ENCODE measurements at places on chromosomes 4 and X.

DNA sequence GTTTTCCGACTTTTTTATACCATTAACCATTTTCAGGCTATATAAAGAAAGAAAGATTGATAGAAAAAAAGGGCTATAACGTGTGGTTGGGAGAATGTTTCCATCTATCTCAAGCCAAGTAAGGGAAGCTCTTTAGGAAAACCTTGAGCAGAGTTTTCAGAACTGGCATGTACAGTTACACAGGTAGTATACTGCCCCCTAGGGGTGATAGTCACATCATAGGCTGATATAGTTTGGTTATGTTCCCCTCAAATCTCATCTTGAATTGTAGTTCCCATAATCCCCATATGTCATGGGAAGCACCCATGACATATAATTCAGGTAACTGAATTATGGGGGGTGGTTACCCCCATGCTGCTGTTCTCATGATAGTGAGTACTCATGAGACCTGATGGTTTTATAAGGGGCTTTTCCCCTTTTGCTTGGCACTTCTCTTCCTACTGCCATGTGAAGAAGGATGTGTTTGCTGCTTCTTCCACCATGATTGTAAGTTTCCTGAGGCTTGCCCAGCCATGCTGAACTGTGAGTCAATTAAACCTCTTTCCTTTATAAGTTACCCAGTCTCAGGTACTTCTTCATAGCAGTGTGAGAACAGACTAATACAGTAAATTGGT, 186.8 kb downstream of the TMA16 start:
- DNase-seq = no peak

- no peak for DNase-seq
Observed at GRCh38 chrX:124117325-124117724, 155.8 kb downstream of the STAG2 start.

GRCh38 chrX:69618803-69619202, 2.9 kb downstream of the EDA start:
- DNase-seq = no peak

GRCh38 chr4:97238956-97239666, 904.2 kb downstream of the STPG2 start:
- DNase-seq = no peak

- no peak for DNase-seq
Observed at GRCh38 chr4:76377911-76378310, 43.0 kb downstream of the CCDC158 start.

GRCh38 chr4:163606896-163607691, 112.6 kb downstream of the TMA16 start:
- DNase-seq = no peak

GRCh38 chr4:120771907-120772306, 150.6 kb downstream of the PRDM5 start:
- DNase-seq = no peak

DNA sequence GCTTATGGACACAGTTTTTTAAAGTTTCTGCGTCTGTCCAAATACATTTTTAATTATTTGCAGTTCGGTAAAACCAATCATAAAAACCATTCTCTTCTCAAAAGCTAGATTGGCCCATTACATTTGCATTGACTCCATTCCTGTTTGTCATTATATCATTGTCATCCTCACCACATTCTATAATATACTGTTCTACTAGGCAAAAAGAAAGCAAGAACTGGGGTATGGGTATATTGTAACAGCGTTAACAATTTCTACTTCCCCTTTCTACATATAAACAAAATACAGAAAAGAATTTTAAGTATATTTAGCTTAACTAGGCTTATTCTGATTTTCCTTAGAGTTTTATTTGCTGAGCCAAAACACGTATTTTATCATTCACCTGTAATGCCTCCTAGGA, 91.8 kb downstream of the RAP1GDS1 start:
- DNase-seq = no peak

DNA sequence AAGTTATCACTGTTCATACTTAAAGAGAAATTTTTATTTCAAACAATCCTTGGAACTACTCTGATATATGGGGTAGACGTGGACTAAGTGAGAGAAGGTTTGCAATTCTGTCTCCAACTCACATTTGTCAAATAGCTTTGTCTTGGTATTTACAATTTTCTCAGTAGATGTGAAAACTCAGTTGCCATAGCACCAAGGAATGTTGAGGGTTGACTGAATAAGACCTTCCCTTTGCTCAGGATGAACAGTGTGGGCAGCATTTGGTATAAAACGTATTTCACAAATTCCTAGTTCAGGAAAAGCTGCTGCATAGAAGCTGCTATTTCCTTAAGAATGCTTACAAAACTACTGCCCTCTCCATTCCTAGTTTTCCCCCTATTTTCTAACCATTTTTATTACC, 399.5 kb downstream of the NKX6-1 start:
- DNase-seq = no peak

GRCh38 chrX:114134465-114134864, 449.4 kb upstream of the HTR2C start:
- no peak for DNase-seq

GRCh38 chrX:154749856-154750255, 1.0 kb downstream of the GAB3 start:
- DNase-seq = no peak

- DNase-seq = no peak
Observed at GRCh38 chr4:143270256-143270838, 66.3 kb upstream of the GAB1 start.

DNA sequence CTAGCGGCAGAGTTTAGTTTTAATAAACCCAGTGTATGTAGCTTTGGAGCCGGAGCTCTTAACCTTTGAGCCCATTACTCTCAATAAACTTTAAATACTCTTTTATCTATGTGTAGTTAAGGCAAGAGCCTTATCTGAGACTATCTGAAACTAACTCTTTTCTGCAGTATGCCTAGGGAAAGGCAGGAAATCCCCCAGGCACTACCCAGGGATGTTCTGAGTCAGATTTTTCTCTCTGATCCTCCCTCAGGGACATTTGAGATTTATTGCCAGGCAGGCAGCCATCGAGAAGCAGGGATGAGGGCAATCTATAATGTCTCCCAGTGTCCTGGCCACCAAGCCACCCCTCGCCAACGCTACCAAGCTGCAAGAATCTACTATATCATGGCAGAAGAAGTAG, 39.1 kb downstream of the HEPH start:
- no peak for DNase-seq

DNA sequence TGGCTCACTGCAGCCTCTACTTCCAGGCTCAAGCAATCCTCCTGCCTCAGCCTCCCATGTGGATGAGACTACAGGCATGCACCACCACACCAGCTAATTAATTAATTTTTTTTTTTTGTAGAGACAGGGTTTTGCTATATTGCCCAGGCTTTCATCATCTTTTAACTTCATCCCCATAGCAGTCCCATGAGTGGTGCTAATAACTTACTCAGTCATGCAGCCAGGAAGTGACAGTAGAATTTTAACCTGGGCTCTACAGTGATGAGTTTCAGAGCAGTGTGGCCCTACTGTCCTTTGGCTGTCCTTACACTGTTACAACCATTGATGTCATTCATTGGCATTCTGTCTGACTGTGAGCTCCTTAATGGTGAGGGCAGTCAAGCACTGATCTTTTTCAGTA, 3.9 kb upstream of the OCIAD2 start:
- no peak for DNase-seq

GRCh38 chrX:125151146-125151545, 168.5 kb upstream of the TEX13C start:
- DNase-seq = no peak

GRCh38 chr4:17258106-17258505, 253.8 kb downstream of the QDPR start:
- DNase-seq = no peak

DNA sequence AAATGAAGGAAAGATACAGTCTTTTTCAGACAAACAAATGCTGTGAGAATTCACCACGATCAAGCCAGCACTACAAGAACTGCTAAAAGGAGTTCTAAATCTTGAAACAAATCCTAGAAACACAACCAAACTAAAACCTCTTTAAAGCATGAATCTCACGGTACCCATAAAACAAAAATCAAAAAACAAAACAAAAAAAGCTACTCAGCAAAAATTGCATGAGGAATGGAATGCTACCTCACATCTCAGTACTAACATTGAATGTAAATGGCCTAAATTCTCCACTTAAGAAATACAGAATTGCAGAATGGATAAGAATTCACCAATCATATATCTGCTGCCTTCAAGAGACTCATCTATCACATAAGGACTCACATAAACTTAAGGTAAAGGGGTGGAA, 300.1 kb downstream of the NAF1 start:
- no peak for DNase-seq

- no peak for DNase-seq
Observed at GRCh38 chr4:187286525-187286924, 562.9 kb upstream of the FAT1 start.

GRCh38 chr4:108821351-108821930, 58.6 kb upstream of the ETNPPL start:
- DNase-seq = no peak

DNA sequence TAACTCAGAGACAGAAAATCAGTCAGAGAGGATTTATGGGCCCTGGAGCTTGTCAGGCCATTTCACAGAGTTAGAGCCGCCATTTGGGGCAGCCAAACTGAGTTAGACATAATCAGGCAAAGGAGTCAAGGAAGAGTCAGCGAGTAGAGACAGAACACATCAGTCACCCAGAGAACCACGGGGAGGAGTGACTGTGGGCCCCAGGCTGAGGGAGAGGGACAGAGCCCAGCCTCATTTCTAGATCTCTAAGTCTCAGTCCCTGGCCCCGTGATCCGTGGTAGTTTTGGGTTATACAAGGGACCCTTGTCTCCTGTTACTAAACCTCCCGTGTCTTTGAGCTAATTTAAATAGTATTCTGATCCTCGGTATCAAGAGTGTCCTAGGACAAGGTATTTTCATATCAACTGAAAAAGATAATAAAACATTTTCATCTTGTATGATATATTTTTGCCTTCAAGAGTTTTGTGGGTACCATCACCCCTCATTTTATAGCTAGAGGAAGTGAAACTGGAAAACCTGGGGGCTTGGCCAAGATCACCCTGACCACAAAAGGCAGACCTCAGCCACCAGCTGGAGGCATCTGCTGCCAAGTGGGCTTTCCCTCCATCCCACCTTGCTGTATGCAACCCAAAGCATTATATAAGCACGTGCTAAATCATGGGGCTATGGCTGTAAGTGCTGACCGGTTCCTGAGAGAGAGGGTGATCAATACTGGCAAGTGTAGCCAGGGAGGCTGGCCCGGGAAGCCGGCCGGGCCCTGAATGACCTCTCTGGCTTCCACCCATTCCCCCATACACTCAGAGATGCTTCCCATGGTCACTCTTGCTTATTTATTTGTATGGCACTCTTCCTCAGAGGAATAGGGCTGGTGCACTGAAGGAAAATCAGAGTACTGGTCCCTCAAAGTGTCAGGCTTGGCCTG, 204.1 kb downstream of the BCOR start:
- DNase-seq = no peak

DNA sequence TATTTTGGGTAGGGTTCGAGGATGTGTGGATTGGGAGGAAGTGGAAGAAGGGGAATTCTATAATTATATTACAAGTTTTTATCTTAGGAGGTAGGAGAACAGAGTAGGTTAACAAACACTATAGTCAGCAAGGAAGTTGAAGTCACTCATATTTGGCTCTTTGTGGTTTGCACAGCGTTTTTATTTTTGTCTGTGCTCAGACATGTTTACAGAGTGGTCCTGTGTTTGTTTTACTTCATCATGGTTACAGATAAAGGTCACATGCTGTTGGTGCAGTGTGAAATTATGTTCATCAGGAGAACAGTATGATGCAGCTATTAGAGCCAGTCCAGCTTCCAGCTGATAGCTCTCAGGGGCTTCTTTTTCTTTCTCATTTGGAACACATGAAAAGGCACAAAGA, 299.9 kb upstream of the SFRP2 start:
- no peak for DNase-seq

DNA sequence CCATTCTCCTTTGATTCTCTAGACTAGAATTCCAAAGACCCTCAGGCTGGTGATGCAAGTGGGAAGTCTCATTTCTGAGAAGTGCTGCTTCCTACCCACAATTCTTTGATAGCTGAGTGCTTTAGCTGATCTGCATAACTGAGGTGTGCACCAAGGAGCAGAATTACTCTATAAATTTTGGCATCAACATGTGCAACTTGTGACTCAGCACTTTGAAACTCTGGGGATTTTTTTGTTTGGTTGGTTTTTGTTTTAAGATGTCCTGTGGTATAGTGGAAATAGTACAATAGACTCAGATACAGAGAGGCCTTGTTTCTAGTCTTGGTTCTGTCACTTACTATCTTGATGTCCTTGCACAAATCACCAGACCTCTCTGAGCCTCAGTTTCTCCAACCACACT, 148.4 kb downstream of the AR start:
- no peak for DNase-seq

DNA sequence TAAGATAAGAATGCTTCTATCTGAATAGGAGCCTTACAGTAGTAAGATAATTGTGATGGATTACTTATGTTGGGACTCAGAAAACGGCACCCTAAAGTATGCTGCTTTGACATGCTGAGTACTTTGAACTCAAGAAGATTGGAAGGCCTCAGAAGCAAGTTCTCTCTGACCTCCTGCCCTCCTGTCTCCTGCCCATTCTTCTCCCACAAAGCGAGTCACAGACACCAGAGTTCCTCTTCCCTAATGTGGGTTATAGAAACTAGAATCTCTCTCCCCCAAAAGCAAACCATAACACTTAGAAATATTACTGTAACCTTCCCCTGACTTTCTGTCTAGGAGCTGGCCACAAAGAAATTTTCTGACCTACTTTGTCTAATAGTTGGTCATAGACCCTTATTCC, 76.5 kb downstream of the DDIT4L start:
- DNase-seq = no peak

DNA sequence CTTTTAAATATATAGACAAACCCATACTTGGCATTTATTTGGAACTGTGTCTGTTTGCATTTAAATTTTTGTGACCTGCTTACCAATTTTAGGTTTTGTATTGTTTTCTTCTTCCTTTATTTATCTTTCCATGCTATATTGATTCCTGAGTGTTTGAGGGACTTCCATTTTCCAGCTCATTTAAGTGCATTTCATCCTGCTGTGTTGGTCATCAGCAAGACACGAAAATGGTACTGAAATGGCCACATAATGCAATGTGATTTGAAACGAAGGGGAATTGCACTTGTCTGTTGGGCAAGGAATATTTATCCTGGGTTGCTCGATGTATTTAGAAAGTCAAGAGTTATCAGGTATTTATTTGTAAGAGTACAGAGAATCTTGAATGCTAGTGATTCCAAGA, 524.3 kb upstream of the MAGEB2 start:
- DNase-seq = no peak

GRCh38 chr4:39114436-39114835, 52.4 kb downstream of the KLHL5 start:
- no peak for DNase-seq
